Fibroblast of skin of back (primary cell): ENCODE measurements at places on chromosomes 11 and 22.

DNA sequence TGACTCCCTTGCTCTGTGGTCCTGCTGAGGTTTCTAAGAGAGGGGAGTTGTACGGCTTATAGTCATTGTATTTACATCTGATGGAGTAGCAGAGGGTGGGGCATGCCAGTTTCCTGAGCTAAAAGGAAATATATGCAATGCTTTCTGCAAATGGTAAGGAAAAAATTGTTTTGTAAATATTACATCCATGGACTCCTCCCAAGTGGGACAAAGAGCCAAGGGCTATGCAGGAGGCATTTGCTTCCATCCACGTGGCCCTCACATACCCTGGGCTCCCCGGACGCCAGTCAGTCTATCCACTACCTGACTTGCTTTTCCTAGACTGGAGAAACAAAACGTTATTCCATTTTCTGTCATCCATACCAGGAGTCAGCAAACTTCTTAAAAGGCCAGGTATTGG, 59.7 kb upstream of the PITPNB start:
- DNase-seq = no peak

GRCh38 chr11:13343067-13343466, 65.5 kb downstream of the BMAL1 start:
- DNase-seq = no peak

- peak; percentile 93 for DNase-seq
These were observed 29.8 kb downstream of the MTMR3 start for GRCh38 chr22:29912605-29913398.

GRCh38 chr22:28435140-28435768, 244.4 kb downstream of the TTC28 start:
- DNase-seq = no peak

GRCh38 chr11:76670485-76671236, at the start of gene LRRC32:
TSS of gene LRRC32 (minus strand) at chr11:76670747. CDS start at chr11:76665954, 4,793 bp downstream.
- DNase-seq = peak; percentile 33

GRCh38 chr22:49620003-49620556, 207.6 kb downstream of the BRD1 start:
- no peak for DNase-seq

GRCh38 chr11:74506823-74507222, 13.3 kb upstream of the LIPT2 start:
- DNase-seq = no peak
